ENCODE measurements at places on chromosomes 12 and 14.

DNA sequence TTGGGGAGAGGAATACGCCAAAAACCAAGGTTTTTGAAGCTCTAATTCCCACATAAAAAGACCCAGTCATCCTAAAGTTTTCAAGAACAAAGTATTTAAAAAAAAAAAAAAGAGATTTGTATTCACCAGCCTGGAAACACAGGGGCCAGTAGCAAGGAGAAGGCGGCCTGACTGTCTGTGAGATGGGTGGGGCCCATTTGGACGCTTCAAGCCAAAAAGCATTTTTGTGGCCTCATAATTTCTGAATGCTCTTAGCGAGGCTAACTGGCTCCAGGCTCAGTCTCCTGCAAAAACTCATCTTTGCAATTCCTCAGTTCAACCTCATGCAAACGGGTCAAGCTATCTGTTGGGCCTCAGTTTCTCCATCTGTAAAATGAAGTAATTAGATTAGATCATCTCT, 514.1 kb downstream of the MED13L start:
- no peak for DNase-seq

GRCh38 chr12:81083906-81084513, 6.1 kb downstream of the ACSS3 start:
- DNase-seq: no peak

DNA sequence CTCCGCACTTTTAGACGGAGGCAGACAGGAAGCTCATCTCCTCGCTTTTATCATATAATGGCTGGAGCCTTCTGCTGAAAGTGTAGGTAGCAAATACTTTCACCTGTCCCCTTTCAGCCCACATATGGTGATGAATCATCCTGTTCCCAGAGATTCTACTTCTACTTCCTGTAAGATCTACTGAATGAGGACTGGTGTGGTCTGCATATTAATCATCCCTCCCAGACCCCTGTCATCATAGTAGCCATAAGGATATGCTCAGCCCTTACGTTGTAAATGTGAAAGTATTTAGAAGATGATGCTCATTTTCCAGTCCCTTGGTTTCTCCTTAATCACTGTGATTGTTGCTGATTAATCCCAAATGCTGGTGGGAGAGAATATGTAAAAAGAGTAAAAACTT, 268.2 kb upstream of the GRIP1 start:
- DNase-seq: no peak

DNA sequence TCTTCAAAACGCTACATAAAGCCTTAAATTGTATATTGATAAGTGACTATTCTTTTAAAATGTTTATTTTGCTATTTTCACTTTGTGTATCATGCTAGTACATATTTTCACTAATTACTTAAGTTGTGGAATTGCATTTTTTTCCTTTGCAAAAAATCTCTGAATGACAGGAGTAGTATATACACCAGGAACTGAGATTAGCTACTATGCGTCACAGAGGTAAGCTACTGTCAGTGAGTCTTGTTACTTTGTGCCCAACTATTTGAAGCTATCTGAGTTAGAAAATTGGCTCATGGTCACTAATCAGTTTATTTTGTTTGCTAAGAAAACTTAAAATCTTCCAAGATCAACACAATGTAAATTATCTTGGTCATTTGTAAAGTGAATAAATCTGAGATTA, 887.4 kb downstream of the TMTC2 start:
- no peak for DNase-seq

DNA sequence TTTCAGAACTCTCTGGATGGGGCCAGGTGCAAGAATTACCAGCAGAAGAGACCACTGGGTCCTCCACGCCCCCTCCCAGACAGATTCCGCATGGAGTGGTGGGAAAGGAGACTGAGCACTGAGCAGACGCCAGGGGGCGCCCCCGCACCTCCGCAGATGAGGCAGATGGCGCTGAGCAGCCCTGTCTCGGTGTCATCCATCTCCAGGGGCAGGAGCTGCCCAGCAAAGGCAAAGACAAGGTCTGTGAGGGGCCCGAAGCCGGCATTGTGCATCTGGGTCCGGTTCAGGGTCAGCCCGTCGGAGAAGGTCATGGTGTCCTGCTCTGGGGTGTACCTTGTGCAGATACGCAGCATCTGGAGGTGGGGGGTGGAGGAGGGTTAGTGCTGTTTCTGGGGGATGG, 6.3 kb upstream of the ITGB7 start:
- peak; percentile 70 for DNase-seq

- DNase-seq: no peak
Observed at GRCh38 chr14:77303417-77304156, 17.1 kb downstream of the POMT2 start.

DNA sequence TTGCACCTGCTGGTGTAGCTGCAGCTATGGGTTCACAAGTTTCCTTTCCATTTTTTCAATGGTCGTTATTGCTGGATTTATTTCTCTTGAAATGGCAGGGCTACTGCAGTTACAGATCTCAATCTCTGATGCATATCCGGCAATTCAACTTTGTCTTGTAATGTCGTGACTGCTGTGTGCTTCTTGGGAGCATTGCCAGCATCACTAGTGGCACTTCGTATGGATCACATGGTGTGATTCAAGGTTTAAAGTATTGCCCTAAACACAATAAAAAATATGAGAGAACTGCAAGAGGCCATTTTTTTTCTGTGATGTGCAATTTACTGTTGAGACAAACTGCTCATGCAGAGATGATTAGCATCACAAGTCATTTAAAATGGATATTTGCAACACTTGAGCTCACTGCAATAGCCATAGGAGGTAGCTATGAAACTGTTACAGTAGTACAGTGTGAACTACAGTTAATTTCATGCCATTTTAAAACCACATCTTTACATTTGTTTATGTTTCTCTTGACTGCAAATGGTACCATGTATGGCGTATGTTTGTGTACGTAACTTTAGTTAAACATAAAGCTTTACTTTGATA, 217.4 kb upstream of the PDE3A start:
- DNase-seq: no peak

DNA sequence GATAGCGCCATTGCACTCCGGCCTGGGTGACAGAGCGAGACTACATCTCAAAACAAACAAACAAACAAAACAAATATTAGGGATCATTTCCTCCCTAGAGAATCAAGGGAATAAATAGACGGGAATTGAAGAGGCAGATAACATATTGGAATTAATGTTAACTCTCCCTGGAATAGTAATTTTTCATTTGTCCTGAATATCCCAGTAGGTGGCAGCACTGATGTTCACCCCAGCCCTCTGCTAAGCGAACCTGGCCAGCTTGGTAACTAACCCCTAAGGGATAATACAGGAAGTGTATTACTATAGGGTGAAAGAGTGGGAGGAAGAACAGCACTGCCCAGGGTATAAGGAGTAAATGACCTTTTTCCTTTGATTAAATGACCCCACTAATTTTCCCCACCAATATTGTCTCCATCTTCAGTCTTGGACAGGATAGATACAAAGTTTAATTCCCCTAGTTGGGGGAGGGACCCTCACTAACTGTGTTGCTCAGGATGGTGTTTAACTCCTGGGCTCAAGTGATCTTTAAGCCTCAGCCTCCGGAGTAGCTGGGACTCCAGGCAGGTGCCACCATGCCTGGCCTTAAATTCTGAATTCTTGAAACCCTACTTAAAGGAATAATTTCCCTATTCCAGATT, 40.5 kb downstream of the SLC2A14 start:
- DNase-seq: peak; percentile 48

- no peak for DNase-seq
Observed at GRCh38 chr12:132076711-132077110, 67.4 kb downstream of the DDX51 start.

DNA sequence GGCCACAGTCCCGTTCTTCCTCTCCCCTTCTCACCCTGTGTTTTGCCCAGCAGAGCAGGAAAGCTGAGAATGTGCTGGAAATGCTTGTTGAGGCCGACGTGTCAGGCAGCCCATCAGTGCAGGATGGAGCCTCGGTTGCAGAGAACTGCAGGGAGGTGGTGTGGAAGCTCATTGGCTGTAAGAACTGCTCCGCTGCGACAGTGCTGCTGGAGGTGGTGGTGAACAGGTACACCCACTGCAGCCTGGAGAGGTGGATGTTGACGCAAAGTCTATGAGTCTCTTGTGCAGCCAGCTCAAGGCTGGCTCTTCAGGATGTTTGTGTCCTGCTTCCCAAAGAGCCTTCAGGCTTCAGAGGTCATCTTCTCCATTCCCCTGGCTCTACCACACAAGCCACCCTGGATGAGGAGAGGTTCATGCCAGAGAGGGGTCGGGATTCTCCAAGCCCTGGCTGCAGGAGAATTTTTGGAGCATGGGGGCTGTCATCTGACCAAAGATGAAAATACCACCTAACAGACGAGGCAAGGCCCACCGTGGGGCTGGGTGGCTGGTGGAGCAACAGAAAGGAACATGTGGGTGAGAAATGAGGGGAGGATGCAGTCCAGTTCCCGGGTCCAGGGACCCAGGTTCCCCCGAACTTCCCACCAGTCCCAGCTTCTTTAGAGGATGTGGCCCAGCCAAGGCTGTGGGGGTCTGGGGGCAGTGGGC, 174.1 kb upstream of the PRMT8 start:
- DNase-seq: no peak

GRCh38 chr14:103628221-103628683, 759 bp upstream of the KLC1 start:
- no peak for DNase-seq

Measured in GDM1 (cell line).